Effector CD8-positive, alpha-beta T cell (primary cell): ENCODE measurements at places on chromosomes 2 and 18.
A peak's percentile ranks its signal among the peaks of the same experiment; 100 is the strongest.

DNA sequence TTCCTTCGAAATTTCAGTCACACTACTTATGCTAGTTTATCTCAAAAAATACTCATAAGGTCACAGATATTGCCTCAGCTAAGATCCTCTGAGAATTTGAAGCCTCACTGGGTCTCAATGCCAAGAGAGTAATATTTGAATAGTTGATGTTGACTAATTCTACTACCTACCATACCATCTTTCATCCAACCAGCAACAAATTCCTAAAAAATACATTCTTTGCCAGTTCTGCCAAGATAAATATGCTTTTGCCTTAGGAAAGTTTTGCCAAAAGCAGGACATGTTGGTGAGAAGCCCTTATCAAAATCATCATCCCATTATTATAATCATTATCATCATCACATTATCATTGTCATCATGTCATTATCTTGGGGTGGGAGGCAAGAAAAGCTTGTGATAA is 544.6 kb upstream of the ZEB2 start:
- DNase-seq, result no peak

- DNase-seq, result no peak
Observed at GRCh38 chr18:11667578-11667977, 21.5 kb upstream of the GNAL start.

GRCh38 chr2:147865560-147865959 is 20.7 kb downstream of the ACVR2A start:
- DNase-seq, result no peak

- no peak for DNase-seq
Observed at GRCh38 chr2:10279472-10279870, 23.2 kb upstream of the HPCAL1 start.

DNA sequence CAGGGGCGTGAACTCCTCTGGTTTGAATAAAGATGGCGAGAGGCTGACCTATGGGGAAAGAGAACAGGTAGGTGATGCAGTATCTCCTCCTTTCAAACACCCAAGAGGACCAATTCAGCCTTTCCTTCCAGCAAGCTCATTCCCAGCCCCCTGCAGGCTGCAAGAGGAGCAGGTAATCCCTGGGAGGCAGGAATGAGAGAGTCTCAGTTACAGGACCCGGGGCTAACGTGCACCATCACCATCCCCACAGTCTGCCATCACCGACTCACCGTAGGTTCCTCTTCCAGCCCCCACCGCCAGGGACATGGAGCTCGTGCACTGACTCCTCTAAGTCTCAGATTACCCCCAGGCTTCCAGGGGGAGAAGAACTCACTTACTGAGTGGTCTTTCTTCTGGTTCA is 26.7 kb downstream of the XDH start:
- no peak for DNase-seq

GRCh38 chr2:49153252-49153651 is 1.1 kb downstream of the FSHR start:
- no peak for DNase-seq

DNA sequence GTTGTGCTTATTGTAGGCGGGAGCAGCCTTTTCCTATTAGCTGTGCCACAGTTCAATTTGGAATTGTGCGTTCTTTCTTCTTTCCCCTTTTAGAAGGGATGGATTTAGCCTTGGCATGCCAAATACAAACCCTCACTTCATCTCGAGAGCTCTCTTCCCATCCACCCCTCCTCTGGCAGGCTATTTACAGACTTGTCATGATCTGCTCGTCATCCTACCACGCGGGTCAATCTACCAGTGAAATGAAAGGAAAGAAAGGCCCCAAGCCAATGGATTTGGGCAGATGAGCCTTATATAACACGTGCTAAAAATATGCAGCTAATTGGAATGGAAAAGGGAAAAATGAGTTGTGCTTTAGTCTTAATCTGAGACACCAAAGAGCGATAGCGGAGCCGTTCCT is 277.5 kb downstream of the PRKCE start:
- DNase-seq, result no peak

GRCh38 chr18:51614033-51614432 is 416.6 kb upstream of the MEX3C start:
- no peak for DNase-seq

DNA sequence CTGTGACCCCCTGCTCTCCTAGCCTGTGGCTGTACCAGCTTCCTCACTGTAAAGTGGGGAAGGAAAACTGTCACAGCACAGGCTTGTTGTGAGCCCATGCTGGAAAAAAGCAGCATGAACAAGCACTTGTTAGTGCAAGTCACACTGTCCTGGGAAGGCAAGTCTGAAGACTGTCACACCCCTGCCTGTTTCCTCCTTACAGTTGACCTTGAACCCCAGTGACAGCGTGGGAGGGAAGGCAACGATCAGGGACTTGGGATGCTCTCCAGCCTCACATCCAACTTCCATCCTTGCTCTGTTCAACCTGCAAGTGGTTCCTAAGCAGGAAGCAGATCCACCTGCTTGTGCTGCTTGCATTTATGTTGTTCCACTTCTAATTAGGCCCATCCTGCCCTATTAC is 311.3 kb upstream of the KLHL29 start:
- DNase-seq, result no peak

DNA sequence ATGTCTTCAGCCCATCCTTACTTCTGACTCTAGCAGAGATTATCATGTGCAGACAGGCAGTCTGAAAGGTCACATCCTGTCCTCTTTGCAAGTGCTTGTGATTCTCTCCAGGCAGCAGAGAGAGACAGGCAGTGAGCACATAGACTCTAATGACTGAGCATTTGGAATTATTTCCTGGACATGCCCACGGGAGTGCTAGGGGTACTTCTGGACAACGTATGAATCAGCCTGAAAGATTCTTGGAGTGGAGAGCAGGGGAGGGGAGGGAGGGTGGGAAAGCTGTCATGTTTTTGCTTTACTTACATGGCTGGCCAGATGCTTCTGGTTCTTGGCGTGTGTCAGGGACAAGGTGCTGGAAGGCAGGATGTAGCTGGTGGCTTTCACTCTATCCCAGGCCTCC is 150.6 kb downstream of the RIF1 start:
- DNase-seq, result no peak

DNA sequence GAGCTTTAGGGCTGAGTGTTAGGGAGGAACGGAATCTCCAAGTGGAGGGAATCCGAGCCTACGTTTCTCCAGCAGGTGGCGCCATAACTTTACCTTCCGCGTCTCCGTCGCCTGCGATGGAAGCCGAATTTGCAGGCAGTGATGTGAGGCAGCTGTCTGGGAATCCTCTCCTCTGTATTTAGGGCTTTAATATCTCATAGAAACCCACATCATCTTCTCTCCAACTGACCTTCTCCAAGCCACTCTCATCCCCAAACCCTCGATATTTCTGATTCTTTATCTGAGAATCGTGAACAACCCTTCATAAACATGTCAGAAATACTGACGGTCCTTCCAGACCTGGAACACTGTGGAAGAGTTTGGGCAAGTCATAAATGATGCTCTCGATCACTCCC is 27.5 kb downstream of the SIX2 start:
- DNase-seq, result peak; percentile 37

DNA sequence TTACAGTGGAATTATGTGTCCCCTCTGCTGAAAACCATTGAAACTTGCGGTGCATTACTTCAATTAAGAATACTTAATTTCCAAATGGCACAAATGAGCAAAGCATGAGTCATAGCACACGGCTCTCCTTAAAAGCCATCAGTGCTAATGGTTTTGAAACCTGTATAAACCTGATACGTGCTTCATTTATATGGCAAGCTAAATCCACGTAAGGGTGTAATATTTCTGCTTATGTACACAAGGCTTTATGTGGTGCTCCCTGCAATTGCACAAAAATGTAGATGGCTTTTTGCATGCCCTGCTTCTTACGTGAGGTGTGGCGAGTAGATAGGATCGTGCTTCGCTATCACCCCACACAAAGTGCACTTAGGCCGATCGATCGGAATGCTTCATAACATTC is 840.9 kb downstream of the GALR1 start:
- DNase-seq, result no peak

DNA sequence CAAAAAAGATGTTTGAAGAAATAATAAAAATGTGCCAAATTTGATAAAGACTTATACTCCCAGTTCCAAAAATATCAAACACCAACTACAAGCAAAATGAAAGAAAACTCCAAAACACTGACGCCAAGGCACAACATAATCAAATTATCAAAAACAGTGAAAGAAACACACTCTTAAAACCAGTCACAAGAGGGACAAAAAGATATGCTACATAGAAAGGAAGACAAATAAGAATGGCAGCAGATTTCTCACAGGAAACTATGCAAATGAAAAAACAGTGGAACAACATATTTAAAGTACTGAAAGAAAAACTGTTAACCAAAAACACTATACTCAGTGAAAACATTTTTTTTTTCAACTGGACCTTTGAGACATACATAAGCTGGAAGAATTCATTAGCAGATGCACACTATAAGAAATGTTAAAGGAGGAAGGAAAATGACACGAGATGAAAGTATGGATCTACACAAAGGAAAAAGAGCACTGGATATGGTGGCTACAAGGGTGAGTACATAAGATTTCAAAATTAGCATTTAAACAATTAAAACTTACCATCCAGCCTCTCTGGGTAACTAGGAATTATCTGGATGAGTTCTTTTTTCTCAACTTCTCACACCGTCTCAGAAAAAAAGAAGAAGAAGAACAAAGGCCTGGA is 94.0 kb upstream of the ACVR1C start:
- no peak for DNase-seq

- DNase-seq, result no peak
Observed at GRCh38 chr2:240739797-240740196, 48.1 kb downstream of the AQP12A start.

- no peak for DNase-seq
Observed at GRCh38 chr18:48869591-48869990, 81.2 kb downstream of the SMAD7 start.

DNA sequence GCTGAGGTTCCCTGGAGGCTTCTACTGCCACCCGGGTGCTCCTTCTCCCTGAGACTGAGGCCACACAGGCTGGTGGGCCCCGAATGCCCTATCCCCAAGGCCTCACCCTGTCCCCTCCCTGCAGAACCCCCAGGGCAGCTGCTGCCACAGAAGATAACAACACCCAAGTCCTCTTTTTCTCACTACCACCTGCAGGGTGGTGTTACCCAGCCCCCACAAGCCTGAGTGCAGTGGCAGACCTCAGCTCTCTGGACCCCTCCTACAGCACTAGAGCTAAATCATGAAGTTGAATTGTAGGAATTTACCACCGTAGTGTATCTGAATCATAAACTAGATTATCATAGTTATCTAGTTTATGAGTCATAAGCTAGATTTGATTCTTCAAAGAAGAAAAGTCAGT is 7.3 kb upstream of the CENPA start:
- DNase-seq, result no peak

- DNase-seq, result no peak
Observed at GRCh38 chr2:158189526-158189925, 87.8 kb downstream of the UPP2 start.

GRCh38 chr2:21710031-21710430 is 586.3 kb downstream of the TDRD15 start:
- no peak for DNase-seq

- DNase-seq, result peak; percentile 46
Observed at GRCh38 chr2:219495531-219496122, 3.1 kb upstream of the GMPPA start.

GRCh38 chr2:226687641-226688253 is 111.9 kb downstream of the IRS1 start:
- no peak for DNase-seq

GRCh38 chr2:80091237-80091636 is 213.3 kb downstream of the LRRTM1 start:
- no peak for DNase-seq

- no peak for DNase-seq
Observed at GRCh38 chr2:62738981-62739936, 33.7 kb downstream of the EHBP1 start.

DNA sequence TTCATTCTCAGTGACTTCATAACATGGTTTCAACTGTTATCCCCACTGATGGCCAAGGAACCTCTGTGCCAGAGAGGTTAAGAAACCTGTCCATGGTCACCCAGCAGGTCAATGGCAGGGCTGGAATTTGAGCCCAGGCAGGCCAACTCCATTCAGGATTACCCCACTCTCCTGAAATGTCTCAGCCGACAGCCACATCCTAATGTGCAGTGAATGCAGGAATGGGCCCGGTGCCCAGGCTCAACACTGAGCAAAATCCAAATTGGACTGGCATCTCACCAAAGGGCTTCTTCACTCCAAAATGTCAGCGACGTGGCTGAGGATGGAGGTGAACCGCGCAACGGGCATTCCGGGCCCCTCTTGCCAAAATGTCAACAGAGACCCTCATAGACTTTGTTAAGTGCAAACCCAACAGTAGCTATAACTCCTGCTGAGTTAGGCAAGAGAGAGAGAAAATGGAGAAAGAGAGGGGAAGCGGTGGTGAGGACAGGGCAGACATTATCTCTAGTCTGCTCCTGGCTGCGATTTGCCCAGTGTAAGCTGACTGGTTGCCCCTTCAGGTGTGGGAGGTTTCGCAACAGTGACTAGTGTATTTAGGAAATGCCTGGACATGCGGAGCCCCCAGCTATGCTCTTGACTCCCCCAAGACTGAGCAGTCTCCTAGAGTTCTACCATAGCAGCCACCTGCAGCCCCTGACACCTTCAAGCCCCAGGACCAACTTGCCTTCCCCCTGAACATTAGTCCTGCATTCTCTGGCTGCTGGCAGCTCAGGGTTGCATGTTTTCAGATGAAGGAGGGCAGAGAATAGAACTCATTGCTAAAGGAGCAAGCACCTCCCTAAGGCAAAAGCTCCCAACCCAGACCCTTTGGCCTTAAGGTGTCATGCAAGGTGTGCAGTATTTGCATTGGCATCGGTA is 167.7 kb downstream of the ANAPC1 start:
- no peak for DNase-seq

GRCh38 chr2:62089658-62090057 is 106.3 kb upstream of the B3GNT2 start:
- DNase-seq, result no peak

DNA sequence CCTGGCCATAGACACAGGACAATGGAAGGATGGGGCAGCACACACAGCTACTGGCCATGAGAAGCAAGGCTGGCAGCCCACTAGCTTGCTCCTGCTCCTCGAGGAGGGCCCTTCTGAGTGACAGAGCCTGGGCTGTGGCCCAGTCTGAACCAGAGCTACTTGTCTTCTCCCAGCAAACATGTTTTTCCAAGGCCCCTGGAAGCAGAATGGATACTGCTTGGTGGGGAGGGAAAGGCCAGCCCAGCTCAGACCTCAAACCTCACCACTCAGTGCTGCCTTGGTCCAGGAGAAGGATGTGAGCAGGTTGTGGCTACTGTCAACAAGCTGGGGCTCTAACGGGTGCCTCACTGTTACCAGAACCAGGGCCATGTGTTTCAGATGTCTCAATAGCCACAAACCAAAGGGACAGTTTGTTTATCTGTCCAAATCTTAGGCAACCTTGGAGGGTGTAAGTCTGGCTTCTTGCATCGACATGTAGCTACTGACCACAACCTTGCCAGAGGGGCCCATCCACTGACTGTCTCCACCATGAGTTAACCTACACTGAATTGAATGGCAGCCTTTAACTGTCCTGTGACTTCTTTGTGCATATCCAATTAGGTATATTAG is 98.6 kb downstream of the TGFA start:
- no peak for DNase-seq

DNA sequence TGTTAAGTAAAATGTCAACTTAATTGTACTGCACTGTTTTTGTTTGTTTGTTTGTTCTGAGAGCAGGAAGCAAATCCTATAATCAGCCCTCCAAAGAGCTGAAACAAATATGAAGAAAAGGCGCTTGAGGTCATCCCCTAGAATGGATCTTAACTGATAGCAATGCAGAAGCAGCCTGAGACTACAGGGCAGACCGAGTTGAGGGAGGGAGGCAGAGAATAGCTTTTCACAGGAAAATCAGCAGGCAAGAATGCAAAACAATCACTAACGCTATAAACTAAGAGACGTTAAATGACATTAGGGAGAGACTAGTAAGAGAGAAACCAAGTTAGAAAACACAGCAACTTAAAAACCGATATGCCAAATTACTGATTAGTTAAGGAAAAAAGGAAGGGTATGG is 37.2 kb downstream of the GALNT1 start:
- DNase-seq, result no peak
